GM04504 (cell line): ENCODE measurements at places on chromosomes 7 and 10.

- DNase-seq: no peak
Observed at GRCh38 chr10:76311752-76312636, 880.6 kb downstream of the LRMDA start.

GRCh38 chr10:26365681-26366358 is 72.3 kb upstream of the APBB1IP start:
- no peak for DNase-seq

DNA sequence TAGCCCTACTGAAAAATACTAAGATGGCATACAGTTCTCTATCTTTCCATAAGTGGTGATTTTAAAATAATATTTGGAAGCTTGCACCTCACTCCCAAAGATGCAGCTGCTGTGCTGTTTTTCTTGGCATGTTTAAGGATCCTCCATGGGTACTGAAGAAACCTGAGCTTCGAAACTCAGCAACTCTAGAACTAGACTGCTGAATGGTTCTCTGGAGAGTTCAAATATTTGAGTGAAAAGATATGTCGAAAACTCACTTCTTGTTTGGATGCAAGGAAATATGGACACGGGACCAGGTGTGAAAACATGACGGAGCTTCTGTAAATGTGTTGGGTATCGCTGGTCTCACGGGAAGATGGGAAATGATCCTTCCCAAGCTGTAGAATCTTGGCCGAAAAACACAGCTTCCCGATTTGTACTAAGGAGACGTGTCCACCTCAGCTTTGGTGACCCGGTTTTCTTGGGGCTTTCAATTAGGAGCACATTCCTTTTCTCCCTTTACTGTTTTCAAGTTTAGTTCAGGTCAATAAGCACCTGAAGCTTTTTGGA is 543.8 kb upstream of the NRP1 start:
- no peak for DNase-seq

DNA sequence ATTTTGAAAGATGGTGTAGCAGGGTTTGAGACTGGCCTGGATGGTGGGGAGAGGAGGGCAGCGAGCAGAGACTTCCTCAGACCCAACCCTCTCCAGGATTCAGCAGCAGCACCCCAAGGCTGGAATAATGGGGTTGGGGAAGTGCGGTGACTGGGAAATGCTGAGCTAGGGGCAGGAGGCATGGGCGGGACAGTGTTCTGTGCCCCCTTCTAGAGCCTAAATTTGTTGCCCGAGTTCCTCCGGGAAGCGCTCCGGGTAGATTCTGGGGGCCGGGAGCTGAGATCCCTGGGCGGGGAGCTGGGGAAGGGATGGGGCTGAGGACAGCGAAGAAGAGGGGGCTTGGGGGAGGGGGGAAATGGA is at the start of gene CHAT:
TSS of gene CHAT (plus strand) at position 156 of the 360 bp plus-strand sequence. CDS start at position 309, 153 bp downstream.
- DNase-seq: no peak

DNA sequence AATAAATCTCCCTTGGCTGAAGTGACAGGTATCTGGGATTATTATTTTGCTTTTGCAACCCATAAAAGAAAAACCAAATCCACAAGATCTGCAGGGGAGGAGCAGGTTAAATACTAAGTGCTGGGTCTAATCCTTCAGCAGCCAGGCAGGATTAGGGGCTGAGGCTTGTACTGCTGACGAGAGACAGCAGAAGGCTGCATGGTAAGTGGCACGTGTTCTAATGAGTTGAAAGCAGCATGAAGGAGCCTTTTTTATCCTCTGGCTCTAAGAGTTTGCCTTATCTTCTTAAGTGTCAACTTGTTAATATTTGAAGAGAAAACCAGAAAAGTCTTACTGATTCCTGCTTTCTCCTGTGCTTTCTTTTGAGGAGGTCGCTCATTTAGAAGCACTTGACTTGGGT is 50.0 kb downstream of the LYZL2 start:
- DNase-seq: no peak

GRCh38 chr10:70805619-70806215 is 10.0 kb upstream of the SGPL1 start:
- DNase-seq: no peak

DNA sequence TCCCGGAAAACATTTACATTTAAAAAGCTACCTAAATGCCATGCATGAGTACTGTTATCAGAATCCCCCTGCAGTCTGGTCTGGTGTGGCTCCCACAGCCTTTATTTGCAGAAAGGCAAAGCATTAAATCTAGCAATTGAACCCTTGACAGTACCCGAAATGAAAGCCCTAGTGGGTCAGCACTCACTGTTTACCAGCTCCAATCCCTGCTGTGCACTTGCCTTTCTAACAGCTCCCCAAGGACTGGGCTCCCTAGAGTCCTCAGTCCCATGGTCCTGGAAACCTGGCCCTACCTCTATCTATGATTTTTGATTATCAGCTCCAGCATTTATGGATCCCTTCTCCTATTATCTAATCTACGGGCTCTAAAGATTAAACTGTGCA is 1.9 kb upstream of the MACC1 start:
- DNase-seq: no peak

DNA sequence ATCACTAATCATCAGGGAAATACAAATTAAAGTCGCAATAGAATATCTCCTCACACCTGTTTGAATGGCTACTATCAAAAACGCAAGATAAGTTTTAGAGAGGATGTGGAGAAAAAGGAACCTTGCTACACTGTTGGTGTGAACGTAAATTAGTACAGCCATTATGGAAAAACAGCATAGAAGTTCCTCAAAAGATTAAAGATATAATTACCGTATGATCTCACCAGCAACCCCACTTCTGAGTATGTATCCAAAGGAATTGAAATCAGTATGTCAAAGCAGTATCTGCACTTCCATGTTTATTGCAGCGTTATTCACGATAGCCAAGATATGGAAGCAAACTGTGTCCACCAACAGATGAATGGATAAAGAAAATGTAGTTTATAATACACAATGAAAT is 164.4 kb downstream of the ZNF365 start:
- no peak for DNase-seq

DNA sequence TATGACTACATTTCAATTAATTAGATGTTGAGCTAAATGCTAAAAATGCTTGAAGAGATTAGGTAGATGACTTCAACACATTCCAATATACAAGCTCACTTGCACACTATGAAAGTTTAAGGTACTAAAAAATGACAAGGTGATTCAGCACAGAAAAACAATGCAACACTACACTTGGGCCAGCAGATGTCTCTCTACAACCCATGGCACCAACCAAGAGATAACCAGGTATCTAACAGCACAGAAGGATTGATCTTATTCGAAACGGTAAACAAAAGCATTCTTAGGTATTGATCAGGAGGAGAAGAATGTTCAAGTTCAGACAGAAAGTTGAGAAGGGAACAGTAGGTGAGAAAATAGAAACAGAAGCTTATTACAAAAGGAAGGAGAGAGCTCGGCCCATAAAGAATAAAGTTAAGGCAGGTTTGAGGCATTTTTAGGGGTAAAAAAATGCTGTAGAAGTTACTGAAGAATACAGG is 248.2 kb upstream of the KLF14 start:
- DNase-seq: no peak

DNA sequence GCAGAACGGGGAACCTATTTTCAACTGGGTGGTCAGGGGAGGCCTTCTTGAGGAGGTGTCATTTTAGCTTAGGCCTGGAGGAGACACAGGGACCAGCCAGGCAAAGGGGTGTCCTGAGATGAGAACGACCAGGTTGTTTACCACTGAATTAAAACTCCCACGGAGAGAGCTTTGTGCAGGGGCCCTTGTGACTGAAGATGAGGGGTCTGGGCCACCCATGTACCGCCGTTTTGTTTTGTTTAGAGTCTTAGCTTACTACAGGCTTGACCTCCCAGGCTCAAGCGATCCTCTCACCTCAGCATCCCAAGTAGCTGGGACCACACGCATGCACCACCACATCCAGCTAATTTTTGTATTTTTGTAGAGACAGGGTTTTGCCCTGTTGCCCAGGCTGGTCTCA is 80.4 kb downstream of the FAM171A1 start:
- DNase-seq: no peak

DNA sequence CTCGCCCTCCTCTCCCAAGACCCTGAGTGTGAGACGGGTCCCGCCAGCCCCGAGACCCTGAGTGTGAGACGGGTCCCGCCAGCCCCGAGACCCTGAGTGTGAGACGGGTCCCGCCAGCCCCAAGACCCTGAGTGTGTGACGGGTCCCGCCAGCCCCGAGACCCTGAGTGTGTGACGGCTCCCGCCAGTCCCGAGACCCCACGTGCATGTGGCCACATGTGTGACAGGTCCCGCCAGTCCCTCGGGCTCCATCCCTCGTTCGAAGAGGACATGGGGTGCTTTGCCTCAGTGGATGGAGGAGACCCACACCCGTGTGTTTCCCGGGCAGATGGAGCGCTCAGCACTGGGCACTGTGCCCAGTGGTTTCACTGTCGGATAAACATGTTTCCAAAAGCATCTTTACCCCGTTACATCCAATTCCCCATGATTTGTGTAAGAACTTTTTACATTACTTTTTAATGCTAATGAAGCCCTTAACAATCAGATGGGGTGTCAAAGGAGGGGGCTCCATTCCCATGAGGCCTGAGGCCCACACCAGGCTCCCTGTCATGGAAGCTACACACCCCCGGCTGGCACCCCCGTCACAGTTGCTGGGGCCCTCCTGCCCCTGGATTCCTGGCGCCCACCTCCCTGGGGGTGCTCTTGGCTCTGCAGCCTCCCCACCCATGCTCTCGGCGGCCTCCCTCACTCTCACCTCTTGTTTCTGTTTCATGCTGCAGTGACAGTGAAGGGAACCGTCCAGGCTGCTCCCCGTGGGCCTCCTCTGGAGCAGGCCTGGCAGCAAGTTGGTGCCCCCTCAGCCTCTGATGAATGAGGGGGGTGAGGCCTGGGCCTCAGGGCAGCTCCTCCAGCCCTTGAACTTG is 48.5 kb upstream of the CFAP46 start:
- DNase-seq: no peak

GRCh38 chr7:142629588-142630260 is 119.5 kb upstream of the PRSS1 start:
- no peak for DNase-seq

- DNase-seq: no peak
Observed at GRCh38 chr10:119365773-119366599, 158.6 kb downstream of the GRK5 start.

DNA sequence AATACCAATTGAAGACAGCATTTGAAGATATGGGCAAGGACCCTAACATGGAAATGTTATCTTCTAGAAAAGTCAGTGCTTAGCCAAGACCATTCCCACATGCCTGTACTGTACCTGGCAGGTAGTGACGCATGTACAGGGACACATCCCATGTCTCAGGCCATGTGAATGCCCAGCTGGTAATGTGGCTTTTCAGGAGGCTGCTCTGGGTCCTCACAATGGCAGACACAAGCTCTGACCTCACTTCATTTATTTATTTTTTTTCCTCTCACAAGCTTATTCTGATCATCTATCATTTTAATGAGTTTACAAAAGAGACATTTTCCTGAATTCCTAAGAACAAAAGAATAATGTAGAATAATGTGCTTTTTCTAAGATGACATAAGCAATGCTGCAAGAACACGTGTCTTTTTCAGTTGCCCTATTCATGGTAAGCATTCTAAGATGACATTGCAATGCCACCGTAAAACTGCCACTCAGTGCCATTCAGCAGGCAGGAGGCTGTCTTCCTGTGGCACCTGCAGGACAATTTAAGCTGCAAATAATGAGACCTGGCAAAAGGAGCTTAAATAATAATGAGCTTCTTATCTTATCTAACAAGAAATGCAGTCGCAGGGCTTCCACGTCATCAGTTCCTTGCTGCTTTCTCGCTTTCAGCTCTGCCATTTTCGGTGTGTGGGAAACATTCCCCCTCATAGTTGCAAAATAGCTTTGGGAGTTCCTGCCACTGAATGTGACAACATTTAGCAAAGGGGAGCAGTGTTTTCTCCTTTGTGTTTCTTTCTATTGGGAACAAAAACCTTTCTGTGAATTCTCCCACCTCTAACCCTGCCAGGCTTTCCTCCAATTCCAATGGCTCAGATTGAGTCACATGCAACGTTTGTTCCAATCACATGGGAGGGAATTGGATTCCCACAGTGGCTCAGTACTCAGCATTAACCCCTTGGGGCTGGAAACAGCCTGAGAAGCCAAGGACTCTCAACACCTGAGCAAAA is 113.0 kb downstream of the SEC23IP start:
- DNase-seq: no peak

GRCh38 chr7:137961200-137962177 is 40.4 kb downstream of the CREB3L2 start:
- DNase-seq: no peak

GRCh38 chr7:25664593-25664992 is 436.3 kb upstream of the NPVF start:
- DNase-seq: no peak

DNA sequence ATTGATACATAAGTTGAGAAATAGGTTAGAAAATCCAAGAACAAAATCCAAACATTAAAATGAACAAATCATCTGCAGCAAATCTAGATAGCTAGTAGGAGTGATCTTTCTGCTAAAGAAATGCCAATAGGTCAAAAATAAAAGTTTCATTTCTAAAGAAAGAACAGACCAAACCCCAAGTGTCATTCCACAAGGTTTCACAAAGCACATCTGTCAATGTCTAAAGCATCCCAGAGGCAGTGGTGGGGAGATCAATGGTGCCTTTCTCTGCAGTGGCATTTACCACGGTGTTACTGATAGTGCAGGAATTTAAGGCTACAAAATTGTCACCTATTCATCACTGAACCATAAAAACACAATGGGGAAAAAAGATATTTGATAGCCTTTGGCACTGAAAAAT is 147.9 kb downstream of the PARD3 start:
- no peak for DNase-seq

GRCh38 chr10:48363617-48364355 is 57.3 kb downstream of the MAPK8 start:
- peak; percentile 50 for DNase-seq

DNA sequence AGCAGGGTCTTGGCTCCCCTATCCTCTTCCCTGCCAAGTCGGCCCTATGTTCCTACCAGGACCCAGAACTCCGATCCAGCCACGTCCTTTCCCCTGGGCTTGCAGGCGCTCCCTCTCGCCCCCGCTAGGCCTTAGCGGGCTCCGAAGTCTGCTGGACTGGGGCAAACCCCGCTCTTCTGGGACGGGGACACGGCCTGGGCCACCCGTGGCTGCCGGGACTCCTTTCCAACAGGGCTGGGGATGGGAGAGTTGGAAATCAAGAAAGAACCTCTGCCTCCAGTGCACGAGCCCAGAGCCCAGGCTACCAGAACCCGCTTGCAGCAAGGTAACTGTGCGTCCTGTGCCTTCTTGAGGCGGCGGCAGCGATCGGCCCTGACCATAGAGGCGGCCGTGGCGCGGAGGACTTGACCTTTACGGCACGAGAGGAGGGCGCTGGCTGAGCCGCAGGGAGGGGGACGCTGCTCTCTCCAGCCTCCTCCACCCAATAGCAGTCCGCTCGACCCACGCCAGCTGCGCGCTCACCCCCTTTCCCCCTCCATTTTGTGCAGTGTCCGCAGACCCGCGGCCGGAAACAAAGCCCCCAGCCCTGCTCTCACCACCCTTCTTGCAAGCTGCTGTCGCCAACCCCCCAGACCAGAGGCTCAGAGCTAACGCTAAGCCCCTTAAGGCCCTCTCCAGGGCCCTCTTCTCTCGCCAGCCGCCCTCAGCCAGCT is 7.0 kb upstream of the HOXA11 start:
- no peak for DNase-seq
